CD8-positive, alpha-beta memory T cell (primary cell): ENCODE measurements at places on chromosomes 3 and 15. TPM values are rescaled to one million over a fixed set of nuclear protein-coding genes. Genes with fewer than 3 reads are reported as not detected.

- DNase-seq, result no peak
Observed at GRCh38 chr3:62318365-62318751, 55.0 kb downstream of the FEZF2 start.

GRCh38 chr3:152608696-152609594 lies 226.0 kb upstream of the P2RY1 start:
- no peak for DNase-seq

DNA sequence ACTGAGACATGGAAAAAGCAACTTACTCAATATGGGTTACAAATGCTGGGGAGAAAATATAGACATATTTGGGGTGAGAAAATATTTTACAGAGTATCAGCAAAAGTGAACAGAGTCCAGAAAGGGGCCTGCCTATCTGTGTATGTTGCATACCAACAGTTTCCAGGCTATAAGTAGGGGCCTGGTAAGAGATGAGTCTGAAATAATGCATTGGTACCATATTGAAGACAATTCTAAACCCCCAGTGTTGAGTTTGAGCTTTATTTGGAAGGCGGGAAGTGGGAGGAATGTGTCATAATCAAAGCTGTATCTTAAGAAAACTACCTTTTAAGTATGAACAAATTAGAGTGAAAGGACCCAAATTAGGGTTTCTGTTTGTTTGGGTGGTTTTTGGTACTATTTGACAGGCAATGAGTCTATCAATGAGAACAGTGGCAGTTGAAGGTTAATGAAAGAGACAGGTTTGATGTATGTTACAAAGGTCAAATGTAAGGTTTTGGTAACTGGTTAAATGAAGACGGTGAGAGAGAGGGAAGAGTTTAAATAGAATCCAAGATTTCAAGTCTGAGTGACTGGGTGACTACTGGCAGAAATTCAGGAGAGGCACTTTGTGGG lies 106.3 kb upstream of the ZBED2 start:
- no peak for DNase-seq

- DNase-seq, result no peak
Observed at GRCh38 chr3:49650177-49650576, 24.0 kb upstream of the APEH start.

DNA sequence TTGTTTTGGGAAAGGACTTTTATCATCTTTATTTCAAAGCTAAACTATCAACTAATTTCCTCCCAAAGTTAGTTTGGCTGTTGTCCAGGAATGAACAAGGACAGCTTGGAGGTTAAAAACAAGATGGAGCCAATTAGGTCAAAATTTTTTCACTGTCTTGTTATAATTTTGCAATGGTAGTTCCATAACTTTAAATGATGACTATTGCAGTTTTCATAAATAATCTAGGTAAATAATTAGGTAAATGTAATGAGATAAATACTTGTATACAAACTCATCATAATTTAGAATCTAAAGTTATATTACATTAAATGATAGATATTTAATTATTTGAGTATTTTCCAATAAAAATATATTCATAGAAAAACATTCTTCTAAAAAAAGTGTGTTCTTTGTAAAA lies 68.3 kb upstream of the DAZL start:
- no peak for DNase-seq

DNA sequence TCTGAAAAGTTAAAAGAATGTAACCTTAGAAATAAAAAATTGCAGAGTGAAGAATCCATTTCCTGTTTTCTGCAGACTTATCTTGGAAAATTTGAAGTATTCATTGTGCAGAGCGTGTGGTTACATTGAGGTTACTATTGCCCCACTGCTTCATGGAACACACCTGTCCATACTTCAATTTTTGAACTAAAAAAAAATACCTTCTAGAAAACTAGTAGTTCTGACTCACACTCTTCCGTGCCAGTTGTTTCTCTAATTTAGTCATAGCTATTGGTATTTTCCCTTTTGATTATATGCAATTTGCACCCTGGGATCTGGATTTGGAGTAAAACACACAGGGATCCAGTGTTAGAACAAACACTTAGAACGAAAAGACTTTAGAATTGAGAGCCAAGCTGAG lies 111.8 kb upstream of the LYSMD4 start:
- no peak for DNase-seq

GRCh38 chr3:147483578-147483977 lies 74.4 kb downstream of the ZIC1 start:
- no peak for DNase-seq

GRCh38 chr3:53482227-53482626 lies 12.2 kb upstream of the CACNA1D start:
- DNase-seq, result no peak

- no peak for DNase-seq
Observed at GRCh38 chr3:113136071-113136470, 75.3 kb upstream of the BOC start.

DNA sequence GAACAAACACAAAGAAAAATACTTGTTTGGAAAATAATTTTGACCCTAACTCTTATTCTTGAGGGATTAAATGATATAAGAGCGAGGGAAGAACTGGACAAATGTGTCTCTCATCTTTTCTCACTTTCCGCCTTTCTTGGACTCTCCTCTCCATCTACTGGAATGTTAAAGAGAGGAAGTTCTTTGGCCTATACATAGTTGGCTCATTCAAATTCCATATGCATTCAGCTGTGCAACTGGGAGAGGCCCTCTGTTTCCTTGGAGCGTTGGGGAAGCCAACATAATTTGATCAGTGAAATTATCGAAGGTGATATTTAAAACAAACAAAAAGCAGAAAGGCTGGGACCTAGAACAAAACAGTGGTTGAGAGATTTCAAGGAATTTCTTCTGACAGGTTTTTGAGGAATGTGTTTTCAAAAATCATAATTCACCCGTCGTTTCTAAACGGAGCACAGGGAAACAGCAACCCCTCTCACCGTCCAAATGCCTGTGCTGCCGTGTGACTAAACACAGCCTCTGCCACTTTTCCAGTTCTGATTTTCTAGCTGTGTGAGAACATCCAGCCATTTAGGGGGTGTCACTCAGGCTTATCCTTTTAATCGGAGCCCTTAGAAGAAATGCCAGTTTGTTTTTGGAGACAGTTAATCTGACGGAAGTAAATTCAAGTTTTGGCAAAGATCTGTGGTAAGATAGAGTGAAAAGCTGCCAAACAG lies 489.9 kb downstream of the SOX2 start:
- no peak for DNase-seq

DNA sequence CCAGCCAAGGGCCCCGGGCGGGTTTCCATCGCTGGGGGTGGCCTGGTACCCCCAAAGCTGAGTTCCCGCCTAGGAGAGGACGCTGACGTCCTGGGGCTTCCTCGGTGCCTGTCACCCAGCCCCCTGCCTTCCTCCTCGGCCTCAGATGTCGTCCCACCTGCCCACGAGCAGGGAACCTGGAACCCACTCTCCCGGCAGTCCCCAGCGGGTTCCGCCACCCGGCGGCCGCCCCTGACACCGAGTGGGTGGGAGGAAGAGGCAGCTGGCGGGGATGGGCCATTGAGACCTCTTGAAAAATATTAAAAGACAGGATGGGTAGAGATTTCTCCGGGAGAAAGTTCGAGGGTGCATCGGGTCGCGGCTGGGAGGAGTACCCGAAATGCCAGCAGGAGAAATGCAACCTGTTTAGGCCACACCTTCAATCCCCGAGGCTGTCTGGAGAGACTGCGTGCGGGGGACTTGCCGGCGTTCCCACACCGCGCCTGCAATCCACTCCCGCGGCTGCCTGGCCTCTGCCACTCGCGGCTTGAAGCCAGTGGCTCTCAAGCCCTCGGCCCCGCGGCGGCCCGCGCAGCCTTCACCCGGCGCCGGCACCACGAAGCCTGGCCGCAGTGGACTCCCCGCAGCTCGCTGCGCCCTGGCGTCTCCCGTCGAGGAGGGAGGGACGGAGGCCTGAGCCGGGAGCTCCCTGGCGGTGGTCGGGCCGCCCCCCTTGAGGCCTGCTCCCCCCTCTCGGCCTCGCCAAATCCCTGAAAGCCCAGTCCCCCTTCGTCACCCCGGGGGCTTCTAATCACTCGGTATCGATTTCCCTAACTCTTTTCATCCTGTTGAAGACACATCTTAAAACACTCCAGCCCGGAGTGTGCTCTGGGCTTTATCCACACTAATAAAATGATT lies 8.6 kb upstream of the NR2F2 start:
- no peak for DNase-seq

Gene TNFSF10
- total RNA-seq, result 41.9 TPM
